ENCODE measurements at places on chromosomes 11 and 22.

- DNase-seq = peak; percentile 96
These were observed 101.6 kb upstream of the USP47 start for GRCh38 chr11:11740073-11740702.

- DNase-seq = no peak
These were observed 35.0 kb downstream of the CHORDC1 start for GRCh38 chr11:90187839-90188238.

- DNase-seq = no peak
These were observed 30.0 kb downstream of the CYB5R2 start for GRCh38 chr11:7643314-7643713.

- DNase-seq = no peak
These were observed 9.4 kb downstream of the SYTL2 start for GRCh38 chr11:85801527-85801926.

DNA sequence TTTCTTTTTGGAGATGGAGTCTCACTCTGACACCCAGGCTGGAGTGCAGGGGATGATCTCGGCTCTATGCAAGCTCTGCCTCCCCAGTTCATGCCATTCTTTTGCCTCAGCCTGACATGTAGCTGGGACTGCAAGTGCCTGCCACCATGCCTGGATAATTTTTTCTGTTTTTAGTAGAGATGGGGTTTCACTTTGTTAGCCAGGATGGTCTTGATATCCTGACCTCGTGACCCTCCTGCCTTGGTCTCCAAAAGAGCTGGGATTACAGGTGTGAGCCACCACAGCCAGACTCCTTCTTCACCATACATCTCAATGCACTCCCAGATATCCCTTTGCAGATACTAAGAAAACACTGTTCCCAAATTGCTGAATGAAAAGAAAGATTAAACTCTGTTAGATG is 224.3 kb downstream of the OR4A5 start:
- DNase-seq = no peak

- no peak for DNase-seq
These were observed 24.9 kb downstream of the PGM2L1 start for GRCh38 chr11:74373382-74373781.

DNA sequence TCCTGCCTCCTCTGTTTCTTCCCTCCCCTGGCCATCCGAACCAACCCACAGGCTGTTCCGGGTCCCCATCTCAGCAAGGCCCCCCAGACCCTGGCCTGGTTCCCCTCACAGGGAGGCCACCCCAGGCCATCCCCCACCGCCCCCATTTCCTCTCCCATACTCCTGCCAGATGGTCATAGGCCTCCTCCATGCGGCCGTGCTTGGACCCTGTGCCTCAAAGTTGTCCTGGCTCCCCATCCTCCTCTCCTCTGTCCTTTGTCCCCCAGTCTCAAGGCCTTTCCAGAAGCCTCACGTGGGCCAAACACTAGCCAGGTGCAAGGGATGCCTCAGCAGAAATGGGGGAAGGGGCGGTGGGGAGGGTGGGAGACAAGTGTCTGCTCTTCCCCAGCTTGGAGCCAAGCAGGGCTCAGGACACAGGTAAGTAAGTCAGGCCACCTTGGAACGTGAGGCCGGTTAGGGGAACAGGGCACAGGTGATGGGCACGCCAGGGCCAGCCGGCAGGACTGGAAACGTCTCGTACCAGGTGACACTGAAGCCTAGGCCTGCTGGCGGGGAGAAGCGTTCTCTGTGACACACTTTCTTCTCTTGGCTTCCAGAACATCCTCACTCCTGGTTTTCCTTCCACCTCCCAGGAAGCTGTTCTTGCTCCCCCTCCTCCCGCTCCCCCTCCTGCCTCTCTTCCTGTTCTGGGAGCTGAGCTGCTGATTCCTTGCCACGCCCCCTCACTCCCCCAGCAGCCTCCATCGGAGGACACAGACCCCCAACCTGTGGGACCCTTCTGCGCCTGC is 31.5 kb upstream of the SLC22A12 start:
- no peak for DNase-seq

- DNase-seq = no peak
These were observed 22.9 kb downstream of the USH1C start for GRCh38 chr11:17521106-17521900.

DNA sequence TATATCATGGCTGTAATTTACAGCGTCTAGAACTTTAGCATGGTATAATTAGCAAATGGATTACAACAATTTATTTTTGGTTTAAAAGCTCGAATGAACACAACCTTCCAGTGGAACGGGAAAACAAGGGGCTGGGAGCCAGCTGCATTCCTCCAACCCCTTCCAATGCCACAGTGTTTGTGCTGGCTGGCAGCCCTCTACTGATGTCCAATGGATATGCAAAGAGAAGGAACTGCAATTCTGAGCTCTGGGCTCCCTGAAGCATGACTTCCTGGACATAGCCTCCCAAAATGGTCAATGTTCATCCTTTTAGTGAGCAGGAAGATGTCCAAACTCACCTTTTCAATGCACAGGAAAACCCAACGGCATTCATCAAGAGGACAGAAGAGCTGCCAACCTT is 288.3 kb downstream of the TENM4 start:
- peak; percentile 27 for DNase-seq

- DNase-seq = no peak
These were observed 6.0 kb downstream of the MPST start for GRCh38 chr22:37025500-37026070.

DNA sequence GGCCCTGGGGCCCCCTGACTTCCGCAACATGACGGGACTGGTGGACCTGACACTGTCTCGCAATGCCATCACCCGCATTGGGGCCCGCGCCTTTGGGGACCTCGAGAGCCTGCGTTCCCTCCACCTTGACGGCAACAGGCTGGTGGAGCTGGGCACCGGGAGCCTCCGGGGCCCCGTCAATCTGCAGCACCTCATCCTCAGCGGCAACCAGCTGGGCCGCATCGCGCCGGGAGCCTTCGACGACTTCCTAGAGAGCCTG is 992 bp downstream of the LRFN4 start:
- peak; percentile 56 for DNase-seq

GRCh38 chr11:84747871-84748270 is 879.3 kb downstream of the DLG2 start:
- DNase-seq = no peak

DNA sequence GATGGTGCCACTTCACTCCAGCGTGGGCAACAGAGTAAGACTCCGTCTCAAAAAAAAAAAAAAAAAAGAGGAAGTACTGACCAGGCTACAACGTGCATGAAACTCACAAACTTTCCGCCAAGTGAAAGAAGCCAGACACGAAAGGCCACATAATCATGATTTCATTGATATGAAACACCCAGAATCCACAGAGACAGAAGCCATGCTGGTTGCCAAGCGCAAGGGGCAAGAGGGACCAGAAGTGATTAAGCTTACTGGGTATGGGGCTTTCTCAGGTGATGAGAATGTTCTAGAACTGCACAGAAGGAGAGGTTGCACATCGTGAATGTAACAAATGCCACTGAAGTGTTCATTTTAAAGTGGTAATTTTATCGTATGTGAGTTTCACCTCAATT is 60.9 kb downstream of the CELSR1 start:
- DNase-seq = no peak

GRCh38 chr22:25008666-25009065 is 56.1 kb downstream of the KIAA1671 start:
- DNase-seq = no peak

DNA sequence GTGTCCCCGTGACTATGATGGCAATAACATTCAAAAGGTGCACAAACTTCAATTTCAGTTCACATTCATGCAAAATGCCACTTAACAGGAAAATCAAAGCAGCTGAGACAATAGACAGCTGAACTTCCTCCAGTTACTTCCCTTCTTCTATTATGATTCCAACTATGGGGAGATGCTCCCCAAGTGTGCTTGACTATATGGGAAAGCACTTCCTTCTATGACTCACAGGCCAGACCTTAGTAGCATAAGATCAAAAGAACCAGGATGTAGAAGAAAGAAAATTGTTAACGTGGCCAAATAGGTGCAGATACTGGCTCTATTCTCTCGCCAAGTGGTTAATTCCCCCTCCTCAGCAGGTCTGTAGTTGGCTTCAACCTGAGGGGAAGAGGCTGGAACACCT is 7.8 kb upstream of the FAT3 start:
- no peak for DNase-seq
